Activated CD4-positive, alpha-beta T cell treated with anti-CD3 and anti-CD28 coated beads, Interleukin-2, amount 50 U/mL, for 24 hours (primary cell): ENCODE measurements at places on chromosomes 12 and 14.

- no peak for DNase-seq
Measured at GRCh38 chr14:54785136-54785777, 117.4 kb downstream of the GCH1 start.

- DNase-seq, result no peak
Measured at GRCh38 chr12:31220633-31221550, 105.1 kb downstream of the SINHCAF start.

DNA sequence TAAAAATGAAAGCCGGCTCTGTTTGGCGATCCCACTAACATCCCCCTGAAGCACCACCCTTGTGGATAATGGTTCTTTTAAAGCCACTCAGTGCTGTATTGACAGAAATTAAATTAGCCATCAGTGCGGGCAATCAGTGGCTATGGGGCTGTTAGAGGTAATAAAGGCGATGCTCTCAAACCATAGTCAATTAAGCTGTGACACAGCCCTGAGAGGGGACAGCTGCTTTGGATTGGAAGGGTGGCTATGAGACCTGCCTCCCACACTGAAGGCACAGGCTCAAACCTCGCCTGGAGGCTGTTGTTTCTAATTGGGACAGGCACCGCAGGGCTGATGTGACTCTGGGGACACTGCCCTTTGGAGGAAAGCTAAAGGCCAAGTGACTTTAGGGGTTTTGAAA lies 562.2 kb downstream of the VRK1 start:
- DNase-seq, result no peak

- peak; percentile 38 for DNase-seq
Measured at GRCh38 chr12:112992541-112993398, 14.5 kb downstream of the OAS2 start.

GRCh38 chr12:57521525-57522010 lies 1.1 kb upstream of the MBD6 start:
- no peak for DNase-seq

- no peak for DNase-seq
Measured at GRCh38 chr12:27057543-27057942, 24.8 kb downstream of the C12orf71 start.

DNA sequence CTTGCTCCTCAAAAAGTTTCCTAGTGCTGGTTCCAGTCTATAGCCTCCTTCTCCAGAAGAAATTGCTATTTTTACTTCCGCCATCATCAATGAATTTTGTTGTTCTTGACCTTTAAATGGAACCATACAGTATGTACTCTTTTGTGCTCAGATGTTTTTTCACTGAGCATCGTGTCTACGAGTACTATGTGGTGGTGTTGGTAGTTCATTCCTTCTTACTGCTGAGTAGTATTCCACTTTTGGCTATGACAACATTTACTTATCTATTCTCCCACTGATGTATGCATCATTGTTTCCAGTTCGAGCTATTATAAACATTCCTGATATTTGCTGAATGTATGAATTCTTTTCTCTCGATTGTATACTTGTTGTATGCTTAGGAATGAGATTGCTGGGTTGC lies 28.6 kb downstream of the SLC2A14 start:
- DNase-seq, result no peak

DNA sequence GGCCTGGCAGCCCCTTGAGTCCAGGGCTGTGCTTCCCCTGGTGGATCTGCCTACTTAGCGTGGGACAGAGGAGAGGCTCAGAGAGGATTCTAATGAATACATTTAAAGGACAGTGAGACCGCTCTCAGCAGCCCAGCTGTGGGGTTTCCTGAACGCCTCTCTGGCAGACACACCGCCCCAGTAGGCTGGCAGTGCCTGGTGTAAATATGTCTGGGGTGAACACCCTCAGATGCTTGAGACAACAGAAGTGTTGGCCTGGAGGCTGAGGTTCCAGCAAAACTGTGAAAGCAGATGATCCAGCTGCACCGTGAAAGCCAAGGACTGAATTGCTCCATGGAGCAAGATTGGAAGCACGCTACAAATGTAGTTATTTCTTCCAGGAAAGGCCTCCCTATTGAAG lies 55.1 kb downstream of the LRRC74A start:
- DNase-seq, result no peak

DNA sequence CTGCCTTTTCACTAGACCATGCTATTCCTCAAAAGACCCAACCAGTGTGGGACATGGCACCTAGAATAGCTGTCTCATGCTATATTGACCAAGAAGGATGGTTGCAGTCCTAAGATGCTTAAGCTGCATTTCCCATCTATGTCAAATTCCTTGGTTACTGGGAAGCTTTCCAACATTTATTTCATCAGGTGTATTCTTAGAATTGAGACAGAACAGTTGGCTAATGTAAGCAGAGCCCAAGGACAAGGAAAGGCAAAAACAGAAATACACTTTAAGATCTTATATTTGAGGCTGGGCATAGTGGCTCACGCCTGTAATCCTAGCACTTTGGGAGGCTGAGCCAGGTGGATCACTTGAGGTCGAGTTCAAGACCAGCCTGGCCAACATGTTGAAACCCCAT lies 24.7 kb downstream of the ARG2 start:
- DNase-seq, result no peak

DNA sequence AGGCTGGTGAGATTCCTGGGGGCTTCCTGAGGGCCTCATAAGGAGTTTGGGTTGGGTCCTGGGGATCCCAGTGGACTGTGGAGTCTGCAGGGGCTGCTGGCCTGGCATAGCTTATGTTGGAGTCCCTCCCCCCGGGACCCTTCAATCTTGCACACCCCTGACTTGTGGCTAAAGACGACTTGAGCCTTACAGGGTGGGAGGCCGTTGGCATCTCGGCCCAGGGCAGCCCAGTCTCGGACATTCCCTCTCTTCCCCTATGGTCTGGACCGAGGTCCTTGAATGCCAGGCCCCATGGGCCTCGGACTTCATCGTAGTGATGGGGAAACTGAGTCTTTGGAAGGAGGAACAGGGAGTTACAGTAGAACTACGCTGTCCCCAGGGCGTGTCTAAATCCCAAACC lies 12.5 kb downstream of the RTL1 start:
- no peak for DNase-seq

DNA sequence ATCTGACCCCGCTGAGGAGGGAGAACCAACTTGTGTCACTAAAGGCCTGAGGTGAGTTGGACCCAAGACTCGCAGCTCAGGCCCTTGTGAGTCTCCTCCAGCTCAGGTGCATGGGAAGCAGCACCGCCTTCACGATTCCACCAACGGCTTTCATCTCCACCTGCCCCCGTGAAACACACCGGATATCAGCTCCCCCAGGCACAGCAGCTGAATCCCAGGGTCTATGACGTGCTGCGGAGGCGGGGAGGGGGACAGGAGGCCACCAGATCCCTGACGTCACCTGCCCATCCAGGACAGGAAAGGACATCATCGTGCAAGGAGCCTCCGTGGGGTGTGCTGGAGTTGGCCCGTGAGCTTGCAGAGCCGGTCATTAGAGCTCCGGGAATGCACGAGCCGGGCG lies 18.5 kb upstream of the SFSWAP start:
- no peak for DNase-seq

GRCh38 chr12:130127532-130127911 lies 34.7 kb upstream of the FZD10 start:
- DNase-seq, result no peak

GRCh38 chr14:92675421-92675820 lies 73.0 kb downstream of the LGMN start:
- no peak for DNase-seq

- no peak for DNase-seq
Measured at GRCh38 chr12:16564675-16565074, 41.3 kb downstream of the LMO3 start.

DNA sequence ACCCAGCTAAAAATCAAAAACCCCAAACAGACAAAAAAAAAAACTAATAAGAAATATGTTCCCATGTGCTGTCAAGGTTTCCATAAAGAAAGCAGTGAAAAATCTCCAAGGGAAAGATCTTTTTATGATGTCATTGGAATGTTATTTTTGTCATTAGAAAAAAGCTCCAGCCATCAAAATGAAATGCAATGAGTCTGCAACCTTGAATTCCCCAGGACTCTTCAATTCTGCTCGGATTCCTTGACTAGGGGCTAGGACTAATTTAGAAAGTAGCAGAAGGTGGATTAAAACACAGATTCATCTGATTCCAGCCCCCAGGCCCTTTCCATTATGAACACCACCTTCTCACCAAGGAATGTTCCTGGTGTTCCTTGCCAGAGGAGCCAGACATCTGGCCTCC lies 6.0 kb upstream of the PCNX1 start:
- no peak for DNase-seq
